ENCODE measurements at places on chromosomes 2 and 18.

DNA sequence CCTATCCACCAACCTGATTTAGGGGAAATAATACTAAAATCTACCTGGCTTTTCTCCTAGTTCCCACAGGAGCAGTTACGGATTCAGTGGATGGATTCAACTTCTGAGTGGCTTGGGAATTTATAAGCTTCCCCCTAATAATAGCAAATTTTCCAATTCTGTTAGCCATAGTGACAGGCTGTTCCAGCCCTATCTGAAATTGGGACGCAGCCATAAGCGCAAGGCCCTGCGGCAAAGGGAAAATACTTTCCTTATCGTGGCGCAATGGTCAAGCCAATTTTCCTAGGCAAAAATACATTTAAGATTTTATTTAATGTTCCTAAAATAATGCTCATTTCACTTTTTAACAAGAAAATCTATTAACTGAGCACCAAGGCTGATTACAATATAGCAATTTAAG is 49.7 kb downstream of the CDH2 start:
- DNase-seq, result no peak

- DNase-seq, result peak; percentile 5
Observed at GRCh38 chr2:44267796-44268648, 7.3 kb upstream of the SLC3A1 start.

- no peak for DNase-seq
Observed at GRCh38 chr18:60549338-60549960, 176.9 kb upstream of the MC4R start.

DNA sequence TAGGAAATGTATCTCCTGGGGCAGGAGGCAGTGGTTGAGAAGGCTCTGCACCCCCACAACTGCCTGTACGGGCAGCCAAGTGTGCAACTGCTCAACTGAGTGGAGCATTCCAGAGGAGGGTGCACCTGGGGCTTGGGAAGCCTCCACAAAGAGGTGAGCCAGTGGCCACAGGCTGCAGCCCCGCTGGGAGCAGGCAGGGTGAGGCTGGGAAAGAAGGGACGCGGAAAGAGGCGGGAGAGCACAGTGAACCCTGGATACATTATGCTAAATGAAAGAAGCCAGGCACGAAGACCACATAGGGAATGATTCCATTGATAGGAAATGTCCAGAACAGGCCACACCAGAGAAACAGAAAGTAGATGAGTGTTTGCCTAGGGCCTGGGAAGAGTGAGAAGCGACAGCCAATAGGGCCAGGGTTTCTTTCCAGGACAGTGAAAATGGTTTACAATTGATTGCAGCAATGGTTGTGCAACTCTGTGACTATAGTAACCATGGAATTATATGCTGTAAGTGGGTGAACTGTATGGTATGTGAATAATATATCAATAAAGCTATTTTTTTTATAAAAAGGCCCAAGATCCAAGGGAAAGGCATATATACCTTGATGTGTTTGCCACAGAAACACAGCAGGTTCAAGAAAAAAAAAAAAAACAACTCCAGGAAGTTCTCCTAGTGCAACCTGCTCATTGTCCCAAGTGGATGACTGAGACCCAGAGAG is 82.4 kb downstream of the DDX1 start:
- DNase-seq, result no peak

DNA sequence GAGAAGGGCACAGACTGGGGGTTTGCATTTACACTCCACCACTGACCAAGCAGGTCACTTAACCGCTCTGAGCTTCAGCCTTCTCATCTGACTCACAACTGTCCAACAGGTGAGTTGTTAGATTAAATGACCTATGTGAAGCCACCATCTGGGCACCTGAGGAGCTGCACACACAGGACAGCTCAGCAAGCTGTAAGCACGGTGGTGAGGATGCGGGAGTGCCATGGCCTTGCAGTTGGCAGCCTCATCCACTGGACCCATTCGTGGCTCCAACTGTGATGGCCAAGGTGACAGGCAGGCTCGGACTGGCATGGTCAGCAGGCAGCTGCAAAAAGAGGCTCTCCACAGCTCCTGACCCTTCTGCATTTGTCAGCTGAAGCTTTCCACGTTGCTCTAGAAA is 23.3 kb upstream of the AMMECR1L start:
- DNase-seq, result no peak

- no peak for DNase-seq
Observed at GRCh38 chr2:216559625-216560156, 61.0 kb downstream of the RPL37A start.

DNA sequence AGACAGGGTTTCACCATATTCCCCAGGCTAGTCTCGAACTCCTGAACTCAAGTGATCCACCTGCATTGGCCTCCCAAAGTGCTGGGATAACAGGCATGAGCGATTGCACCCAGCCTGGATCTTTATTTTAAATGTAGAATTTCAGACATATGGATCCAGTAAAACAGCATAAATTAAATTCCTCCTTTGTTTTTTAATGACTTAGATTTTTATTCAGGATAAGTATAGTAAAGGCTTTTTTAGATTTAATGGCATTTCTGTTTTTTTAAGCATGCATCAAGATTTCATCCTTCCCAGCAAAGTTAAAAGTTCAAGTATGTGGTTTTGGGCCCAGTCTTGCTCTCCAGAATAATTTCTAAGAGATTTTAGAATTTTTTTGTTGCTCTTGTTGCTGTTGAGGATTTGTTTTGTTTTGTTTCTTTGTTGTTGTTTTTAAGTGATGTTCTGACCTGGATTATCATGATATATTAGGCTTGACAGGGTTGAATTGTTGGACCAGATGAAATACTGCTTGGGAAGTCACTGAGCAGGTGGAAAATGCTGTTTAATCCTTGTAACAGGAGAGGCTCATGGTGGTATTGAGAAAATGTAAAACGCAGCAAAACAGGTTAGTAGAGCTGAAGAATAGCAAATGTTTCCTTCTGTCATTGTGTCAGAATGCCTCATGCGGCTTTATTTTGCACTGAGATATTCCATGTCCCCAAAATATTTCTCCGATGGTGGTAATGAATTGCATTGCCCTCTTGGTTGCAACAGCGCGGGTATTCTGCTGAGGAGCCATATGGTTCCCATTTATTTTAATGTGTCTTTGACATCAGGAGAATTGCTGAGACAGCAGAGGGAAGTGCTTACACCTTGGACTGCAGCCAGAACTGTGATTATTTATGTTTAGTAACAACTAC is 147.9 kb downstream of the GALNT3 start:
- DNase-seq, result no peak

Measured in occipital lobe (tissue), 3 donors.